ENCODE measurements at places on chromosomes 2 and 18. TPM values are rescaled to one million over a fixed set of nuclear protein-coding genes. Genes with fewer than 3 reads are reported as not detected.

Gene FOXD4L1
- total RNA-seq: 0.14 TPM

Gene HES6
- total RNA-seq: 9.6 TPM

Gene STK11IP
- total RNA-seq: 21.0 TPM

Gene DTNA
- 8.0 TPM for total RNA-seq

Gene AMER3
- not detected for total RNA-seq

Gene SERPINB2
- 211 TPM for total RNA-seq

Gene DNAJC5G
- total RNA-seq: not detected

Gene ADD2
- total RNA-seq: 0.14 TPM

Gene DYNAP
- total RNA-seq: not detected

Gene MCM6
- total RNA-seq: 16.9 TPM

Gene TEX44
- total RNA-seq: not detected

Gene DSG4
- total RNA-seq: not detected

Gene NTSR2
- not detected for total RNA-seq

Gene PLGLB1
- 1.0 TPM for total RNA-seq

Gene KCNG2
- total RNA-seq: not detected

Gene C2orf80
- total RNA-seq: not detected

Gene C2orf42
- total RNA-seq: 13.8 TPM

Gene EPAS1
- total RNA-seq: 649 TPM

Gene NDUFV2
- 103 TPM for total RNA-seq

Gene FMNL2
- 31.9 TPM for total RNA-seq

Gene LIMS4
- 18.6 TPM for total RNA-seq

Gene SANBR
- 7.9 TPM for total RNA-seq

Gene SCN1A
- not detected for total RNA-seq

Gene GATA6
- 7.7 TPM for total RNA-seq

Gene CIB4
- total RNA-seq: not detected

Gene UPP2
- not detected for total RNA-seq

Gene CDC42EP3
- 197 TPM for total RNA-seq

Gene THADA
- total RNA-seq: 30.9 TPM

Gene LCT
- not detected for total RNA-seq

Gene COLEC11
- total RNA-seq: 1.1 TPM

Gene MREG
- 3.0 TPM for total RNA-seq

Gene IL1F10
- not detected for total RNA-seq

Gene PLCL1
- total RNA-seq: under 0.01 TPM

Gene AQP12B
- total RNA-seq: not detected

Gene NOSTRIN
- total RNA-seq: under 0.01 TPM

Gene BCL2
- total RNA-seq: 2.8 TPM

Gene TMEM17
- total RNA-seq: 2.6 TPM

Gene TMEM131
- total RNA-seq: 61.8 TPM

Gene G6PC2
- total RNA-seq: not detected

Gene GKN1
- 0.22 TPM for total RNA-seq

Gene SPDYA
- total RNA-seq: 0.66 TPM

Gene PLEKHH2
- 1.1 TPM for total RNA-seq

Gene CHST10
- 10.6 TPM for total RNA-seq

Gene GPR35
- 0.14 TPM for total RNA-seq

Gene TXNDC2
- total RNA-seq: 0.22 TPM

Gene ADCYAP1
- total RNA-seq: not detected
